ENCODE measurements at places on chromosomes 3 and 15. TPM values are rescaled to one million over a fixed set of nuclear protein-coding genes. Genes with fewer than 3 reads are reported as not detected.

GRCh38 chr3:156290924-156291271 is 170.5 kb downstream of the KCNAB1 start:
- H3K4me1 ChIP-seq = peaks cover 19% of the 10 kb centered on the region
- H3K4me3 ChIP-seq = peak overlapping the region; percentile 56
- peak overlapping the region; percentile 47 for H3K27ac ChIP-seq
- no peak for DNase-seq
- H3K36me3 ChIP-seq = no peaks in the 10 kb centered on the region

- no peaks in the 10 kb centered on the region for H3K36me3 ChIP-seq
- no peaks in the 10 kb centered on the region for H3K4me1 ChIP-seq
- H3K4me3 ChIP-seq = no peak overlapping the region
- DNase-seq = no peak
- H3K27me3 ChIP-seq = no peaks in the 10 kb centered on the region
Measured at GRCh38 chr3:74129056-74129455, 485.4 kb downstream of the CNTN3 start.

DNA sequence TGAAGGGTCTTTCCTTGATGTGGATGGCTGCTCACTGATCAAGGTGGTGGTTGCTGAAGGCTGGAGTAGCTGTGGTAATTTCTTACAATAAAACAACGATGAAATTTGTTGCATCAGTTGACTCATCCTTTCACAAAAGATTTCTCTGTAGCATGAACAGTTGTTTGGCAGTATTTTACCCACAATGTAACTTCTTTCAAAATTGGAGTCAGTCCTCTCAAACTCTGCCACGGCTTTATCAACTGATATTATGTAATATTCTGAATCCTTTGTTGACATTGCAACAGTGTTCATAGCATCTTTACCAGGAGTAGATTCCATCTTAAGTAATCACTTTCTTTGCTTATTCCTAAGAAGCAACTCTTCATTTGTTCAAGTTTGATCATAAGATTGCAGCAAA is 252.6 kb downstream of the UBE2E2 start:
- H3K4me1 ChIP-seq = peaks cover 3% of the 10 kb centered on the region
- no peak for DNase-seq
- H3K4me3 ChIP-seq = no peak overlapping the region
- no peaks in the 10 kb centered on the region for H3K27me3 ChIP-seq

SLC6A11 gene
- total RNA-seq = 50.0 TPM

DNA sequence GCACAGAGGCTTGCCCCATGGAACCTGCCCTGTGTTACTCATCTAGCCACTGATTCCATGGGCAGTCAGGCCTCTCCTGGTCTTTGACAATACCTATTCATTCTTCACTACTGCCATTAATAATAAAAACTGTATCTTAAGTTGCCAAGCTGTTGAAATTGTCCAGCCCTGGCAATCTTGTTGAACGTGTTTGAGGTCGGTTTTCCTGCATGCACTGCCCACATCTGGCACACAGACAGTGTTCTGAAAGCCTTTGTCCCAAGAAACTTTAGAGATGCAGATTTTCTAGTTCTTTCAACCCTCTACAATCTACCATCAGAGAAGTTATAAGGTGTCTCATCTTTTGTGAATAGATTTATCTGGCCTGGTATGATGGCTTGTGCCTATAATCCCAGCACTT is 567.2 kb upstream of the NECTIN3 start:
- no peaks in the 10 kb centered on the region for H3K4me1 ChIP-seq
- no peak for DNase-seq
- H3K27me3 ChIP-seq = no peaks in the 10 kb centered on the region

ERICH6 gene
- total RNA-seq = 0.40 TPM

DNA sequence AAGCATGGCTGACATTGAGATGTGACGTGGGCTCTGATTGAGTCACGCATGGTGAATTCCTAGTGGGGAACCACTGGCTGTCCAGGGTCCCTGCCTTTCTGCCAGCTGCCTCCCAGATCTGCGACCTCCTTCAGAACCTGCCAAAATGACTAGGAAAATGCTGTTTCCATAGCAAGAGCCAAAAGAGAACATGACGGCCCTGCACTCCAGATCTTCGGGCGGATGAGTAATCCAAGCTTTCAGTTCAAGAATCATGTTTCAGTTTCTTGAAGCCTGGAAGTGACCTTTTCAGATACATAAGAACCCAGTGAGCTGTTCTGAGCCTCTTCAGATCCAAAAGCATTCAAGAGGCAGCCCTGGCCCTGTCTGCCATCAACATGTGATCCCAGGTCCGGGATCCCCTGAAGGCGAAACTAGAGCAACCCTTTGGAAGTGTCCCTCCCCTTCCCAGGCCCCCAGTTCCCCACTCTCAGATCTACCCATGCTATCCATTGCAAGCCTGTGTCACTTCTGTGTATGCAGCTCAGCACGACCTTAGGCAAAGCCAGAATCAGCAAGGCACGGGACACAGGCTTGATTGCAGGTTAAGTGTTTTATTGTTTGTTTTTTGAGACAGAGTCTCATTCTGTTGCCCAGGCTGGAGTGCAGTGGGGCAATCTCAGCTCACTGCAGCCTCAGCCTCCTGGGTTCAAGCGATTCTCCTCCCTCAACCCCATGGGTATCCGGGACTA is 19.7 kb downstream of the ANKRD63 start:
- no peaks in the 10 kb centered on the region for H3K27me3 ChIP-seq
- H3K27ac ChIP-seq = no peak overlapping the region
- H3K36me3 ChIP-seq = peaks cover 42% of the 10 kb centered on the region
- H3K4me3 ChIP-seq = no peak overlapping the region
- H3K4me1 ChIP-seq = peaks cover 12% of the 10 kb centered on the region
- DNase-seq = no peak

DNA sequence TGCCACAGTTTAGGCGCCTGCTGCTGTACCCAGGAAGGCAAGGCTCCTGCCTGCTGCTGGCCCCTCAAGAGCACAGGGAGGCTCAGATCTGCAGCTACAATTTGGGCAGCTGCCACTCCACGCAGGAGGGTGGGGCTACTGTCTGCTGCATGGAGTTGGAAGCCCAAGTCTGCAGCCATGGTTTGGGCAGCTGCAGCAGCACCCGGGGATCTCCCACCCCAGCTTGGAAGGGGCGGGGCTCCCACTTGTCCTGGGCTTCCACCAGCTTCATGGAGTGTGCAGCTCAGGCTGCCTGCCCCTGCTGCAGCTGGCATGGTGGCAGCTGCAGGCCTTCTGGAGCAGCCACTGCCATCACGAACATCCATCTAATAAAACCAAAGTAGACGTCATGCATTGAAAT is 512.9 kb downstream of the PYDC2 start:
- no peaks in the 10 kb centered on the region for H3K4me1 ChIP-seq
- DNase-seq = no peak

DNA sequence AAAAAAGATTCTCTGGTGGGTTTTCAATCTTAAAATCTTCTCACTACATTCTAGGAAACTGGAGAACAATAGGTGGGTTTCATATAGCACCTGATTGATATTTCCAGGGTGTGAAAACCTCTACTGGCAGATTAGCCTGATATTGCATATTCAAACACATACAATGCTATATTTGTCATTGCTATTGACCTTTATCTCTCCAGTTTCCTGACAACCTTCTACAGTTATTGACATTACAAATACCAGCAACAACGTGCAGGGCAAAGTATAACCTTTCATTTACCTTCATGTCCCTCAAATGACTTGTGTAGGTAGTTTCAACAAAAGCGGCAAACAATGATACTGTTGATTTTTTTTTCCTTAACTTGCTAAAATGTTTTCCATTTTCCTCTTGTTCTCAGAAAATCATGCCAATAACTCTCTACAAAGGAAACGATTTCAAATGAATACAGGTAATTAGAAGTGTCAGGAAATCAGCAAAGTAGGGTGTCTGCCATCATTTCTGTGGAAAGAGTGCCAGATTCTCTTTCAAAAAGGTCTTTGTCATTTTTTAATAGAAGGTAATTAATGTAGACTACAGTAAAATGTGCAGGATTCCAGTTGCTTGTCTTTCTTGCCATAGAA is 72.6 kb upstream of the CDIN1 start:
- no peaks in the 10 kb centered on the region for H3K36me3 ChIP-seq
- no peak for DNase-seq
- peaks cover 2% of the 10 kb centered on the region for H3K27me3 ChIP-seq
- no peaks in the 10 kb centered on the region for H3K4me1 ChIP-seq
- H3K4me3 ChIP-seq = no peak overlapping the region

HRH1 gene
- total RNA-seq = 21.3 TPM

GRK7 gene
- 0.22 TPM for total RNA-seq

AHSG gene
- total RNA-seq = 1.5 TPM

CHRNB4 gene
- 0.33 TPM for total RNA-seq

PRR23C gene
- total RNA-seq = not detected

ARHGAP11A gene
- 16.5 TPM for total RNA-seq

Measured in spinal cord (tissue), 10 donors.